ENCODE measurements at places on chromosomes 6 and 20.

DNA sequence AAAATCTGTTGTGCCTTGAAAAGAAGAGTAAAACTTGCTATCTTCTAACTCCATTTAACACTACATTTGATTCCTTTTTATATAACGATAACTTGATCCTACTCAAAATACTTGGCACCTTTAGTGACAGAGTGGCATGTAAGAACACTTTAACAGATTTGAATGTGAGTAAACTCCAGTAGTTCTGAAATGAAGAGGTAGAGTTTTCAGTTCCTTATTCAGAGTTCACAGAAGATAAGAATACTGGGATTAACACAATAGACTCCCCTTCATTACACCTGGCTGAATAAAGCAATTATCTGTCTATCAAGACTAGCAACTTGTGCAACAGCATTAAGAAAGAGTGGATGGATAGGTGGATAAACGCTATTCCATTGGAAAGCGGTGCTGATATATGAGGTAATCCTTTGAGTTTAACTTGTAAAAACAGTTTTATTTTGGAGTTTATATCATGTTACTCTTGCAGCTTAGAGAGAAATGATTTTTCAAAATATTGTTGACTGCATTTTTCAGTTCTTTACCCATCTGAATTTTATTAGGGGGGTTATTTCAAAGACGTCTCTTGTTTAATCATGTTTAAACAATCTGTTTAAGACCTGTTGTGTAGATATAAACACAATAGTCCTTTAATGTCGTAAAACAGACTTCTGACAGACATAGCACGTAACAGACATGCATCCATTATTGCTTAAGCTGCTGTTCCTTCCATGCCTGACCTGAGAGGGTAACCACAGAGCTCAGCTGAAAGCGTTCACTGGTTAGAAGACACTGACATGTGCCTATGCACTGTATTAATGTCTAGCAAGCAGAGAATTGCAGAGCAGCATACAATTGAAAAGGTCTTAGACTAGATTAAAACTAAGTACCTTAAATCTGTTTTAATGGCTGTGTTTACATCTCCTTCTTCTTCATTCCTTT is 102.4 kb upstream of the SUPT3H start:
- DNase-seq: no peak

- no peak for DNase-seq
These were observed 139.1 kb downstream of the SCML4 start for GRCh38 chr6:107684996-107685395.

DNA sequence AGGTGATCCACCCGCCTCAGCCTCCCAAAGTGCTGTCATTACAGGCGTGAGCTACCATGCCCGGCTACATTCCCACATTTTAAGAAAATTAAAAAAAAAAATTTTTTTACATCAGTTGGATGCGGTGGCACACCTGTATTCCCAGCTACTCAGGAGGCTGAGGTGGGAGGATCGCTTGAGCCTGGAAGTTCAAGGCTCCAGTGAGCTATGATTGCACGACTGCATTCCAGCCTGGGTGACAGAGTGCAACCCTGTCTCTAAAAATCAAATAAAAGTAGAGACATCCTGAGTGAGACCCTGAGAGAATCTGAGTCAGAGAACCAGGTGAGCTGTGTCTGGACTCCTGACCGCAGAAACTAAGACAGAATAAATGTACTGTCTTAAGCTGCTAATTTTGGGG is 38.8 kb downstream of the PIM1 start:
- DNase-seq: no peak

DNA sequence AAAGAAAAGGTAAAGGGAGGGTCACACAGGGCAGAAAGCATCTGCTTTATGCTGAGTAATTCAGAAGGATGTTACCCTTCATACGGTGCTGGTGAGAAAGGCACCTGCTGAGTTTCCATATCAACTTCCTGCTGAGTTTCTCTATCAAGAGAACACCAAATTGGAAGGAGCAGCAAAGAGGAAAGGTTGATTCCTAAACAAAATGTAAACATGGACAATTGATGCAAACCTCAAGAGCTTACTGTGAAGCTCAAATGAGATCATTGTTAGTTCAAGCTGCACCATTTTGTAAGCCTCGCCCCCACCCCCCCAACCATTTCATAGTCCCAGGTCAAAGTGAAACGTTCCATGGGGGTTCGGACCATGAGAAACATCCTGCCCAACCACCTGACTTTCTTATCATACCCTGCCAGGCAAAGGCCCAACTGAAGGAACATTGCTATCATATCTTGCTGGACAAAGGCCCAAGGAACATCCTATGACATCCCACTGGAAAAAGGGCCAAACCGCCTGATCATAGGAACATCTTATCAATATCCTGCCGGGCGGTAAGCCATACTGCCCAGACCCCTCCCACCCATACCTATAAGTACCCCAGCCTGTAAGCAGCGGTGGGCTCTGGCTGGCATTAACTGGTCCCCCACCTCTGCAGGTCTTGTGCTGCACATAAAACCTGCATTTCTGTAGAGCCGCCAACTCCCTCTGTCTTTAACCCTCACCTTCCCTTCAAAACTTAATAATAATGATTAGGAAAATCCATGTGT is 171.6 kb downstream of the UBE3D start:
- no peak for DNase-seq

- no peak for DNase-seq
These were observed 25.0 kb upstream of the SH3BGRL2 start for GRCh38 chr6:79605968-79606764.

- DNase-seq: no peak
These were observed 56.2 kb downstream of the PKIB start for GRCh38 chr6:122666418-122666817.

GRCh38 chr6:73508776-73509175 is 12.1 kb downstream of the EEF1A1 start:
- no peak for DNase-seq

DNA sequence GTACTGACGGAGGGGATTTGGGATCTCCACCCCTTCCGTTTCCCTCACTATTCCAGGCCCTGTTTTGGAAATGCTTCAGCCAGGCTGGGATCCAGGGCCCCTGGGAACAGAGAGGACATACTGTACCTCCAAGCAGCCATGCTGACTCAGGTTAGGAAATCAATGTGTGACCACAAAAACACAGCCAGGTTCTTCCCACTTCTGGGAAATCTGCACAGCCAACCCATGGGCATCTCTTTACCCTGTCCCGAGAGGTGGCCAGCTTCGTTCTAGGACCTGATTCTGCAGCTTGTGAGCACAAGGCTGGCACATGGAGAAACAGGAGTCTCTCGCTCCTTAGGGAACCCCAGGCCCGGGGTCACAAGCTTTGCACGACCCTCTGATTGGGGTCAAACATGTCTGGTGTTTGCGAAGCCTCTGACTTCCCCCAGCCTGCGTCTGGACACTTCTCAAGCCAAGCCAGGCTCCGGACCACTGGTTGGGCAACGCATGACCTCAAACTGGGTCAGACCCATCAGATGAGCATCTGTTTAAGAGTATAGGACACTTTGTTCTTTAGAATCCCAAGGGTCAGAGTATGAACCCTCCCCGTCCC is 8.3 kb upstream of the TTPAL start:
- DNase-seq: no peak

DNA sequence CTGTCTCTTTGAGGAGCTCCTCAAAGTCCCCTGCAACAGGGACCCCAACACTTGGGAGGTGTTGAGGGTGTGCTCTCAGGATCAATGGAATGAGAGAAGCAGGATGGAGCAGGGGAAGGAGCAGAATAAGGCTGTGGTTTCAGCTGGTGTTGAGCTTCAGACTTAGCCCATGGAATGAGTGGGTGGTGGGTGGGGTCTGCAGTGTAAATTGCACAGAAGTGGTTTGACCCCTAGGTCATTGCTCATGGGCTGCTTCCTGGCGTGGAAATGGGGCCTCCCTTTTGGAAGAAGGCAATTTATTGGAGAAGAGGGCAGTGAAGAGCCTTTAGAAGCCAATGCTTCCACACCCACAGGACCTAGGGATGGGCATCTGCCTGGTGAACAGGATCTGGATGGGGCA is 37.0 kb upstream of the KCNG1 start:
- DNase-seq: no peak

DNA sequence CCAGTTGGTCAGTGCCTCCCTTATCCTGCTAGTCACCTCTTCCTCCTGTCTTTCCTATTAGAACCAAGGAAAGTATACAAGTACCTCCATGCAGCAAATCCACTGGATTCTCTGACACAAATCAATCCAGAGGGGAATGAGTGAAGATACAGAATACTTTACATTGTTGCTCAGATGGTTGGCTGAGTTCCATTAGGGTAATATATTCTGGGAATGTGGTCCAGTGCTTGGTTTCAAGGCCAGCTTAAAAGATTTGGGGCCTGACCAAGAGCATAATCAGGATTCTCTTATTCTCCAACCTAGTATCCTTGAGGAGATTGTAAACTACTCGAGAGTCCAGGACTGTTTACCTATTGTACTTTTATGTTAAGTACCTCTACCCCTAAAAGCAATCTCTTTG is 23.0 kb downstream of the CARMIL1 start:
- DNase-seq: no peak

DNA sequence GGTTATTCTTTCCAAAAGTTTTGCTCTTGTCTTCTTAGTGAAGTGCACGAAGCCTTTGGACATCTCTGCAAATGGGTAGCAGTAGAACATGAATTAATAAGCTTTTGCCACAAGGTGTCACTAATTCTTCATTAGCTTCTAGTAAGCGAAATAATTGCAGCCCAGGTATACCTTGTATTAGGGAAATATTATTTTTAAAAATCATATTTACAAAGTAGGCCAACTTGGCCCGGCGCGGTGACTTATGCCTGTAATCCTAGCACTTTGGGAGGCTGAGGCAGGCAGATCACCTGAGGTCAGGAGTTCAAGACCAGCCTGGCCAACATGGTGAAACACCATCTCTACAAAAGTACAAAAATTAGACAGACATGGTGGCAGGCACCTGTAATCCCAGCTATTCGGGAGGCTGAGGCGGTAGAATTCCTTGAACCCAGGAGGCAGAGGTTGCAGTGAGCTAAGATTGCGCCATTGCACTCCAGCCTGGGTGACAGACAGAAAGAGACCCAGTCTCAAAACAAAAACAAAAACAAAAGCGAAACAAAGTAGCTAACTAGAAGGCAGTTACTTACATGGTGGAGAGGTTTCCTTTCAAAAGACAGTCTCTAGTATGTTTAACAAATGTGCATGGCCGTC is 8.8 kb upstream of the RSPH3 start:
- DNase-seq: peak; percentile 13

GRCh38 chr6:88895911-88896310 is 67.5 kb downstream of the RNGTT start:
- DNase-seq: no peak

DNA sequence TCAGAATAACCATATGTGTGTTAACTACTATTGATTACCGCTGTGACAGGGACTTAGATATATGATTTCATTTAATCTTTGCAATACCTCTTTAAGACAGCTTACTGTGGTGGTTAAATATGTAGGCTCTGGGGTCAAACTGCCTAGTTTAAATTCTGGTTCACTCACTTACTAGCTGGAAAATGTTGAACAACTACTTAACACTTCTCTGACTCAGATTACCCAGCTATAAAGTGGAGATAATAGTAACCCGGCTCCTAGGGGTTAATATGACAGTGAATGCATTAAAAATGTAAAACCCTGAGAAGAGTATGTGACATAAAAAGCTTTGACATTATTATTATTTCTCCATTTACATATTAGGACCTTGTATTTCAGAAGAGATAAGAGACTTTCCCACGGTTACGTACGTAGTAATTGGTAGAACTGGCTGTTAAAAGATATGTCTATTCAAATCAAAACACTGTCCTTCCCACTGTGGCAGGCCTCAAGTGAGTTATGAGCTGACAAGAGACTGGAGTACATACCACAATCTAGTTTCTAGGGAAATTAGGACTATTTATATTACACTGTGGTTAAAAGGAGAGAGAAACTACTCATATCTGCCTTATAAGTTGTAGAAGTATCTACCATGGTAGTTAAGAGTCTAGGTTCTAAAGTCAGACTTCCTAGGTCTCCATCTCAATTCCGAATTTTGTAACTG is 4.4 kb upstream of the PLCB1 start:
- DNase-seq: no peak

DNA sequence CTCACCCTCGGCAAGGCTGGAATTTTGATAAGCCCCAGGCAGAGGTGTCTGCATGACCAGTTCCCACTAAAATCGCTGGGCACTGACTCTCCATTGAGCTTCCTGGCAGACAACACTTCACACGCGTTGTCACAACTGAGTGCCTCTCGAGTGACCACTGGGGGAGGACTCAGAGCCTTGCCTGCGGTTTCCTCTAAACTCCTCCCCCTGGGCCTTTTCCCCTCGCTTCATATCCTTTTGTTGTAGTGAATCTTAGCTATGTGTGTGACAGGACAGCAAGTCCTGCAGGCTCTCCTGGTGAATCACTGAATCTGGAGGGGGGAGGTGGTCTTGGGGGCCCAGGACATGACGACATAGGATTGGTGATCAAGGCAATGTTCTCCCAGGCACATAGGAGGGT is 670.8 kb downstream of the PRKN start:
- peak; percentile 13 for DNase-seq

- DNase-seq: no peak
These were observed 28.4 kb upstream of the ARMH2 start for GRCh38 chr6:24827162-24827561.

- DNase-seq: no peak
These were observed 17.4 kb upstream of the SIRPB1 start for GRCh38 chr20:1637226-1637625.

DNA sequence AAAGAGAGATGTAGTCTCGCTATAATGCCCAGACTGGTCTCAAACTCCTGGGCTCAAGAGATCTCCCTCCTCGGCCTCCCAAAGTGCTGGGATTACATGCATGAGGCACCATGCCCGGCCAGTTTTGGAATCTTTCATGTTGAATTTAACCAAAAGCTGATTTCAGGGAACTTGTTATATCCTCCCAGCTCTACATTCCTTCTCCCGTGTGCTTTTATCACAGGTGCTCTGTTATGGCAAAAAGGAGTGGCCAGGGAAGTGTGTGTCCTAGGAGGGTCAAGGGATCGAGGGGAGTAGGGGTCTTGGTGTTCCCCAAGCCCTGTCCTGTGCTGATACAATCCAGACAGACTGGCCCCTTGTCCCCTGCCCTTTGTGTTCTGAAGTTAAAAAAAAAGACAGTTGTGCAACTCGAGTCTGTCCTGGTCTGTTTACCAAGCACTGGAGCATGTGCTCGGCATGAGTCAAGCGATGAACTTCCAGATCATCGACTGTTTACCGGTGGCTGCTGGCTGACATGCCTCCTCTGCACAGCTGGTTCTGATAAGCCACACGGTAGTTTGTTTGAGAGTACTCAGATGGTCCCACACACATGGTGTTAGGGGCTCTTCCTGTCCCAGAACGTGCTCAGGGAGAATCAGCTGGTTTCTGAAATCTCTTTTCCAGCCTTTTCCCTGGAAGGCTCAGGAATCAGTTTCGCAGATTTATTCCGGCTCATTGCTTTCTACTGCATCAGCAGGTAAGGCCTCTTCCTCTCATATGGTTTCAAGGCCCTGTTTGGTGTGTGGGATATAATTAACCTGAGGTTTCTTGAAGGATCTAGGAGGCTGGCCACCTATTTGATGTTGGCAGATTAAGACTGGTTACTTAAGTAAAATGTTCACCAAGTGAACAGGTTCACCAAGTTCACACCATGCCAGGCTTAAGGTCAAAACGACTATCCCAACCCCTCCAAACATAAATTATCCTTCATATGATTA is 52.6 kb upstream of the NAA20 start:
- DNase-seq: no peak

- DNase-seq: no peak
These were observed 731.0 kb downstream of the EPHA7 start for GRCh38 chr6:92688342-92688741.
